ENCODE measurements at places on chromosomes 12 and 14.

DNA sequence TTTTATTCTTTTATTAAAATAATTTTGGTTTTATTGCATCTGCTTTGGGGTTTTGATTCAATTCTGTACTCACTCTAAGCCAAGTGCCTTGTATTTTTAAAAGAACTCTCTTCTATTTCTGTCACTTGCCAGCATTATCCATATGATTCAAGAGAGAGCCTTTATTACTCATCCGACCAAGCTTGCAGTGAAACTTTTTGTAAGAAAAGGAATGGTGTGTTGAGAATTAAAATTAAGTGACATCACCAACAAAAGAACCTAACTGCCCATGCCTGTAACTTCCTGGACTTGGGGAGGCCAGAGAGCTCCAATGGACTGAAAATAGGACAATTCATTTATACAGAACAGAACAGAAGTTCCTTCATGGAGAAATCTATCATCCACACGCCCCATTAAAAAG lies 52.1 kb downstream of the GALNT4 start:
- DNase-seq, result peak; percentile 82

GRCh38 chr14:65103150-65103760 lies 938 bp upstream of the MAX start:
- DNase-seq, result peak; percentile 32

GRCh38 chr12:123856681-123857080 lies 94.6 kb downstream of the DNAH10 start:
- DNase-seq, result no peak

GRCh38 chr12:56715798-56716197 lies 9.3 kb downstream of the NACA start:
- no peak for DNase-seq

DNA sequence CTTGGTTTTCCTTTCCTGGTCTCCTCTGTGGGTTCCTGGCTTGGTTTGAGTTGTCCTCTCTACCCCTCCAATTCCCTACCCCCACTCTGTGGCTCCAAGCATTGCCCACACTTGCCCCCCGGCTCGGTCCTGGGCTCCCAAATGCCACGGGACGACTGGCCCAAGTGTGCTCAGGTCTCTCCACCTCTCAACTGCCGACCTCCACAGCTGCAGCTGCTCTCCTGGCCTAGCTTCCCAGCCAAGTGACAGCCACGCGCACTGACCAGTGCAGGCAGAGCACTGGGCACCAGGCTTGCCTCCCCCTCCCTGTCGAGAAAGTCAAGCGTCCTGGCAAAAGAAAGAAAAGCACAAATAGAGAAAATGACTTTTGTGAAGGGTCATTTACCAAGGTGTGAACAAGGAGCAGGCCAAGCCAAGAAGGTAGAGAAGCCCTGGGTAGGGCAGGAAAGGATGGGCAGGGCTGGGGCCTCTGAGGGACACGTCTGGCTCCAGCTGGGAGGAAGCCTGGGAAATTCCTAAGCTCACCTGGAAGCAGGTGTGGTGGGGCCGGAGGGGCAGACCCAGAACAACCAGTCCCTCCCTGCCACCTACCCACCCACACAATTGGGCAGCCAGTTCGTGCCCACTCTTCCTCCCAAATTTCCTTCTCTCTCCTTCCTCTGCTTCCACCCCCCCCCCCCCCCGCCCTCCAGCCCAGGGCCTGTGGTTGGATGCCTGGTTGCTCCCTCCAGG lies 1.8 kb upstream of the CEP170B start:
- no peak for DNase-seq

DNA sequence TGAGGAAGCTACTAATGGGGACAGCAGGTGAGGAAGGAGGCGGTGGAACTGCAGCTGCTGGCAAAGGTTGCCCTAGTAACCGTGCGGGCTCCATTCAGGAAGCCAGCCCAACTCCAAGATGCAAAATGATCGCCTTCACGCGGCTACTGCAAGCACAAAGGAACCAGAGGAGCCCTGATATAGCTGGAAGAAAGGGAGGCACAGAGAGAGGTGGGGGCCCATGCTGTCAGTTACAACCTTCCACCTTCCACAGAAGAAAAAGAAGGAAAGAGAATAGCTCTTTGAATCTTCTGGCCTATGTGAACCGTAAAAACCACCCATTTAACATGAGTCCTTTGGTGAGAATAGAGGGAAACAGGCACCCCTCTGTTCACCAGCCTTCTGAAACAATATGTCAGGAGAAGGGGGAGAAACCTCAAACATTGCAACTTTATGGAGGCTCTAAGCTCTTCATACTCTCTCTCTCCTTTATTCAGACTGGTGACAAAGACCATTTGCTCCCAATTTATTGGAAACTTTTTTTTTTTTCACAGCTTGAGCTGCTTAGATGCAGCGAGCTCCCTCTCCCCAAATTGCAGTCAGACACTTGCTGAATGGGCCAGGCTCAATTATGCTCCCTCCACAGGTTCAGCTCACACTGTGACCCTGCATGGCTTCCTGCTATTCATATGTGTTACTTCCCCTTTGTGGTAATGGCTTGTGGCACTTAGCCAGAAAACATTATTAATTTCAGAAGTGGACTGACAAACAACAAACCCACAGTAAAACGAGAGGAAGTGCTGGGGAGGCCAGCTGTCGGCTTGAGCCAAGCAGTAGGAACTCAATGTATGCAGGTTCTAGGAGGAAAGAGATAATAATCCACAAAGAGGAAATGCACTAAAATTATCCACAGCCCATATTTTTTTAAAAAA lies 6.2 kb downstream of the DUSP6 start:
- peak; percentile 55 for DNase-seq

DNA sequence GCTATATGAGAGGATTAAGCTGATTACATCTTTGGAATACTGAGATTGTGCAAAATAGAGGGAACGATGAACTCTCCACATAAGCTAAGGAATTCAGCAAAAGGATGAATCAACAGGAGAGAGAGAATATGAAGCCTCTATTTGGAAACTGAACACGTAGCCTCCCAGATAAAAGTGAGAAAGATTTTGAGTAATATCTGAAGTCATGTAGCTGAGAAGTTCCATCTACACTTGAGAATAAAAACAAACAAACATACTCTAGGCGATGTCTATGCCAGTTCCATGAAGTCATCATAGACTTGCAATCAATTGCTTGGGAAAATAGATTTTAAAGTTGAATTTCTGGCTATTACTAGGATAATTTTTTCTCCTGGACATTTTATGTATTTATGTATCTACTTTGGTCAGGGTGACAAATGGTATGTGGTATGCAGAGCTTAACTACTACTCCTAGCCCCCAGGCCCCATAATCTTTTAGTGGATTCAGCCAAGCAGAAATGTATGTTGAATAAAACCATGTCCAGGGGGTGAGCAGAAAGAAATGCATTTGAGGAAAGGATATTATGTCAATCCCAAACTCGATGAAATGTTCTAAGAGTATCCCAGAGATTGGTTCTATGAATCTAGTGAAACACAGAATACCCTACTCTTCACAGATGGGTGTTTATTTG lies 627.4 kb downstream of the DIO2 start:
- peak; percentile 55 for DNase-seq
